ENCODE measurements at places on chromosomes 5 and 9. TPM values are rescaled to one million over a fixed set of nuclear protein-coding genes. Genes with fewer than 3 reads are reported as not detected.

DNA sequence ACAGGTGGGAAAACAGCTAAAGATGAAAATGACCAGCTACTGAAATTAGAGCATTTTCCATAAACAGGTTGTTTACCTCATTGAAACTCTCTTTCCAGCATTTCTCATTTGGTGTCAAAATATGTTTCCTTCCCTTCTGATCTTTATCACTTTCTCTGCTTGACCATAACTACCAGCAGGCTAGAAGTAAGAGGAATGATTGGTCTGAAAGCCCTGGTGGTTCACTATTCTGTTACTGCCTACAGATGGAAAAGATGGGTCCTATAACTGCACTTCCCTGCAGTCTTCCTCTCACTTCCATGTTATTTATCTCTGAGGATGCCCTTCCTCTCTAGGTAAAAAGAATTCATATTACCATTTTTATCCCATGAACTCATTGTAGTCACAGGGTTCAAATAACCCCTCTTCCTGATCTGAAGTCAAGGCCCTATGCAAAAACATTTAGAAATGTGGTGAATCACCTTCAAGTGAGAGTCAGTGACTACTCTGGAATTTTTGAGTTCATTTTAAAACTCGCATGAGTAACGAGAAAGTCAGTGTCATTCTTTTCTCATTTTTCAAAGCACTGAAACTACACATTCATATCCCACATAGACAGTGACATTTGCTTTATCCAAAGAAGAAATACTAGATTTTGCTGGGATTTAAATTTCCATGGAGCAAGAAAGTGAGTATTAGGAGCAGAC, 51.7 kb downstream of the ZNF474 start:
- peaks cover 14% of the 10 kb centered on the region for H3K4me1 ChIP-seq
- no peak overlapping the region for H3K4me3 ChIP-seq
- DNase-seq = no peak
- H3K27ac ChIP-seq = no peak overlapping the region
- no peaks in the 10 kb centered on the region for H3K36me3 ChIP-seq

DHFR gene
- 19.5 TPM for total RNA-seq

DNA sequence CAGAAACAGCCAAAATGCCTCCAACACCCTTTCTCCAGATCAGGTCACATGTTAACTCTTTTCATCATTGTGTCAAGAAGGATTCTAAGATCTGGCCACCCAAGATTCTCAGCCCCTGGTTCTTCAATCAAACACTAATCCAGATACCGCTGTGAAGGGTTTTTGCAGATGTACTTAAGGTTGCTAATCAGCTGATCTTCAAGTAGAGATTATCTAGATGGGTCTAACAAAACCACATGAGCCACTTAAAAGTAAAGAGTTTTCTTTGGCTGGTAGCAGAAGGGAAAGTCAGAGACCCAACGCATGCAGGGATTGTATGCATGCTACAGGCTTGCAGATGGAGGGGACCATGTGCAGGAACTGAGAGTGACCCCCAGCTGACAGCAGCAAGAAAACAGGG, 267.9 kb downstream of the CDK5RAP2 start:
- no peaks in the 10 kb centered on the region for H3K36me3 ChIP-seq
- H3K4me3 ChIP-seq = no peak overlapping the region
- no peak overlapping the region for H3K27ac ChIP-seq
- no peak for DNase-seq
- no peaks in the 10 kb centered on the region for H3K4me1 ChIP-seq
- H3K27me3 ChIP-seq = no peaks in the 10 kb centered on the region

DNA sequence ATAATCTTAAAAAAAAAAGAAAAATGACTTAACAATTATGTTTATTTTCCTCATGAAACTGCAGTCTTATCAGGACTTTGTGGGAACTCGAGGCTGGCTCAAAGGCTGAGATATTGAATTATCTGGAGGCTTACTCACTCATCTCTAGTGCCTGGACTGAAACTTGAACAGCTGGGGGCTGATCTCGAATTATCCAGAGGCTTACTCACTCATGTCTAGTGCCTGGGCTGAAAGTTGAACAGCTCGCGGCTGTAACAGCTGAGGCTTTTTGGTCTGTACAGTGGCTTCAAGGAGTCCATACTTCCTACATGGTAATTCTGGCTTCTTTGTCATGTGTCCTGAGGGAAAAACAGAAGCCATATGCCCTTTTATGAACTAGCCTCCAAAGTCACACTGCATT, 371.9 kb downstream of the CETN3 start:
- no peak for DNase-seq
- H3K27me3 ChIP-seq = no peaks in the 10 kb centered on the region
- no peak overlapping the region for H3K27ac ChIP-seq
- no peak overlapping the region for H3K4me3 ChIP-seq
- no peaks in the 10 kb centered on the region for H3K4me1 ChIP-seq
- no peaks in the 10 kb centered on the region for H3K36me3 ChIP-seq

SV2C gene
- 0.52 TPM for total RNA-seq

DNA sequence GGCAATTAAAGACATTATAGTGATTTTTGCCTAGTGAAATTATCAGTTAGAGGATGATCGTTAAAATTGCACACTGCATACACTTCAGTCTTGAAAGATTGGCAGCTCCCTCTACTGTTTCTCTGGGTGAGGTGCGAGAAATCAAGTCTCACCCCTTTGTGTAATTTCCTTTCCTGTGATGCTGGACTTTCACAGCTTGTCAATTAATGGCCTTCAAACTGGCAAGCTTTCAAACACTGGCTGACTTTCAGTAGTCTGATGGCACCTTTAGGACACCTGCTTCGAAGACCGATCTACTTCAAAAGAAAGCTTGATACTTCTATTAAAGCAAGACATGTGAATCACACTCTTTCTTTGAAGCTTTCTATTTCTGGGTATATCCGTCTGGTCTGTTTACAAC, 706.7 kb upstream of the PTPRD start:
- no peaks in the 10 kb centered on the region for H3K27me3 ChIP-seq
- no peaks in the 10 kb centered on the region for H3K4me1 ChIP-seq
- no peak overlapping the region for H3K27ac ChIP-seq

DNA sequence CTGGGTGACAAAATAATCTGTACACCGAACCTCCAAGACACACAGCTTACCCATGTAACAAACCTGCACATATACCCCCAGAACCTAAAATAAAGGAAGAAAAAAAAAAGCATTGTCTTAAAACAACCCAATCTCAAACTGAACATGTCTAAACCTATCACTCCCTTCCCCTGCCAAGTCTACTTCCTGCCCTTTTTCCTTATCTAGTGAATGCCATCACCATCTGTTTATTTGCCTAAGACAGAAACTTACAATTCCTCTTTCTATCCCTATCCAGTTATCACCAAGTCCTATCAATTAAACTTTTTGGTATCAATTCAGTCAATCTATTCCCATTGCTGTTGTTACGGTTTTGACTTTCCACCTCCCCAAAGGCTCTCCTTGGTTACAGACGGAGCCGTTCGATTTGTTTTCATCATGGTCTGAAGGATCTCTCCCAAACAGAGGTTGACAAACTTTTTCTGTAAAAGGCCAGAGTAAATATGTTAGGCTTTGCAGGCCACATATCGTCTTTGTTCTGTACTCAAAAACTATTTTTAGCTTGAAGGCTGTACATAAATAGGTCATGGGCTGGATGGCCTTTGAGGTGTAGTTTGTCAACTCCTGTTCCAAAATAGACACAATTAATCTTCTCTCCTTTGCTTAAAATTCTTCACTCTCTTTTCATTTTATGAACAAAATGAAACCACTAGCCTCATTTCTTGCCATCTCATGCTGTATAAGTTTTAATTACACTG, 12.1 kb downstream of the NOL8 start:
- no peak for DNase-seq
- no peak overlapping the region for H3K4me3 ChIP-seq
- peak overlapping the region; percentile 1 for H3K27ac ChIP-seq

MACIR gene
- total RNA-seq = 7.0 TPM

NCBP1 gene
- 28.7 TPM for total RNA-seq

ARID3C gene
- not detected for total RNA-seq

ANKRD34B gene
- total RNA-seq = 2.8 TPM

DNA sequence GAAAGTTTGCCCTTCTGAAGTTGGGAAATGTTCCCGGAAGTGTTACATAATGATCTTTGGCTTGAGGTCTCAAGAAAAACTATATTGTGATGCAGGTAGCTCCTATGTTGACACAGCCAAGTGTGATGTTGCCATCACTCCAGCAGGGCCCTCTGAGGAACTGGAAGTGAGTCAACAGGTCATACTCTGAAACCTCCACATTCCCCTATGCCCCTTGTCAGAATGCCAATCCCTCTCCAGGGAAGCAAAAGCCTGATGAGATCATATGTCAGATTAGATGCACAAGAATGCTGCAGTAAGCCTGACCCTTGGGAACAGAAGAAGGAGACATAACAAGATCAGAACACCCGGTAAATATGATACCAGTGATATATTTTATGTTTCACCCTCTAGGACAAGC, 66.8 kb upstream of the ITGA2 start:
- peaks cover 5% of the 10 kb centered on the region for H3K4me1 ChIP-seq
- H3K27me3 ChIP-seq = no peaks in the 10 kb centered on the region
- no peak overlapping the region for H3K27ac ChIP-seq
- H3K36me3 ChIP-seq = no peaks in the 10 kb centered on the region
- no peak overlapping the region for H3K4me3 ChIP-seq
- DNase-seq = peak; percentile 42

- H3K27ac ChIP-seq = no peak overlapping the region
- no peaks in the 10 kb centered on the region for H3K27me3 ChIP-seq
- H3K36me3 ChIP-seq = no peaks in the 10 kb centered on the region
- no peaks in the 10 kb centered on the region for H3K4me1 ChIP-seq
Observed at GRCh38 chr5:113253037-113253436, 181.8 kb downstream of the TSSK1B start.

PPIC gene
- 40.1 TPM for total RNA-seq

DNA sequence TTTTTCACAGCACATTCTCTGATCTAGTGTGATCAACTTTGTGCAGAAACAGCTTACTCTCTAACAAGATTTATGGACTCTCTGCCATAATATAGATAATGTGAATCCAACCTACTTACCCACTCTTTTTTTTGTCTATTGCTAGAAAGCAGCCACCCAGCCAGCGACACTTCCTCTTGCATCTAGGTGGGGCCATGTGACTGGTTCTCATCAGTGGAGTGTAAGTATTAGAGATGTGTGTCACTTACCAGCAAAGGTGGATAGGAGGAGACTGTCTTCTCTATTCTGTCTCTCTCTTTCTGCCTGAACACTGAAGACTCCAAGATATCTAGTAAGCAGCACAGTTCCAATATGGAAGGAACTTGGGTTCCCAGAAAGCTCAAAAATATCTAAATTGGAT, 174.8 kb downstream of the MCTP1 start:
- no peak overlapping the region for H3K4me3 ChIP-seq
- H3K27ac ChIP-seq = no peak overlapping the region
- no peaks in the 10 kb centered on the region for H3K36me3 ChIP-seq
- no peaks in the 10 kb centered on the region for H3K27me3 ChIP-seq
- DNase-seq = no peak

PCA3 gene
- total RNA-seq = not detected

NTNG2 gene
- 4.6 TPM for total RNA-seq

DNA sequence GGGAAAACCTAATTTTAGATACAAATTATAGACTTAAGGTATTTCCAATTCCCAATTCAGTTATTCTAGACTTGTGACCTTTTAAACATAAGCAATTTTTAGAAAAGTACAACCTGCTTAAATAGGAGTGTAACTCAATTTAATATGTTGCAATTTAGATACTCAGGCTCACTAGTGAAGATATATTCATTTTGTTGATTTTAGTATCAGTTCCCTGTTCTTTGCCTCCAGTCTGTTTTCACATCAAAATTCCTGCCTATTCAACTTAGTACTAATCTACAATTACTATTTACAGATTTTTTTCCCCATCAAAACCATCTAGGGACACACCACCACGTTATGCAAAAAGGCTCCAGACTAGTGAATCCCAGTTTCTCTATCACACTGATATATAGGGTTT, 30.4 kb downstream of the PWWP2A start:
- H3K4me1 ChIP-seq = no peaks in the 10 kb centered on the region
- no peak overlapping the region for H3K4me3 ChIP-seq
- H3K27me3 ChIP-seq = no peaks in the 10 kb centered on the region
- no peak for DNase-seq
- H3K27ac ChIP-seq = no peak overlapping the region

DNA sequence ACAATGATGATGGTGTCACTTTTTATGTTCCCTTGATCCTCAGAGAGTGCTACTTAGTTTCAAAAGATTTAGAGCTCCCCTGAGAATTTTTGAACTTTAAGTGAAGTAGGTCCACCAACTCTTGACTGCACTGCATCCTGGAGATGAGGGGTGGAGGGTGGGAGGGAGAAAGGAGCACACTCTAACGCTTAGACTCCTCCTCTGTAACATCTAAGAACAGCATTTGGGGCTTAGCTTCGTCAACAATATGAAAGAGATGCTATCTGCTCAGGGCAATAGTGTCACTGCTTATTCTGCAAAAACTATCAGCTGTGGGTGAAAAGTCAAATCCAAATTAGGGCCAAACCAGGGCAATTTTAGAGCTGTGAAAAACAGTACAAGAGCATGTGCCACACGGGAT, 242.8 kb upstream of the EFNA5 start:
- no peak overlapping the region for H3K4me3 ChIP-seq
- no peaks in the 10 kb centered on the region for H3K4me1 ChIP-seq
- H3K27ac ChIP-seq = no peak overlapping the region
- no peak for DNase-seq
- H3K36me3 ChIP-seq = no peaks in the 10 kb centered on the region
- no peaks in the 10 kb centered on the region for H3K27me3 ChIP-seq

TPM2 gene
- total RNA-seq = 145 TPM

ASPN gene
- 27.5 TPM for total RNA-seq

DNA sequence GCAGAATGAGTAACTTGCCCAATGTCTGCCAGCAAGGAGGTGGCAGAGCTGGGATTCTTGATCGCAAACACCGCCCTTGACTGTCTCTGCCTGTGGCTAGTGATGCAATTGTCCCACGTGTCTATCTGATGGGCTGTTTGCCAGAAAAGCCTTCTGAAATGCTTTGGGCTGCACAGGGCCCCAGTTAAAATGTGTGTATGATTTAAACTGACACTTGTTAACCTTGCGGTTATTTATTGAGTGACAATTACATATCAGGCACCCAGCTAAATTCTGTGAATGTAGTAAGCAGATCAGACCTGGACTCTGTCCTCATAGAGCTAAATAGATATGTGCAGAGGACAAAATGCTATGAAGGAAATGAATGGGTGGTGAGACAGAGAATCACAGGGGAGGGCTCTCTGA, 11.6 kb upstream of the IL12B start:
- DNase-seq = peak; percentile 32
- H3K4me1 ChIP-seq = no peaks in the 10 kb centered on the region
- no peak overlapping the region for H3K27ac ChIP-seq

TNFSF8 gene
- 4.8 TPM for total RNA-seq

ACSL6 gene
- total RNA-seq = 1.1 TPM

FGD3 gene
- total RNA-seq = 17.2 TPM

FOXD4L6 gene
- total RNA-seq = not detected

ADAMTSL2 gene
- 17.3 TPM for total RNA-seq

TSLP gene
- total RNA-seq = 1.6 TPM

DNA sequence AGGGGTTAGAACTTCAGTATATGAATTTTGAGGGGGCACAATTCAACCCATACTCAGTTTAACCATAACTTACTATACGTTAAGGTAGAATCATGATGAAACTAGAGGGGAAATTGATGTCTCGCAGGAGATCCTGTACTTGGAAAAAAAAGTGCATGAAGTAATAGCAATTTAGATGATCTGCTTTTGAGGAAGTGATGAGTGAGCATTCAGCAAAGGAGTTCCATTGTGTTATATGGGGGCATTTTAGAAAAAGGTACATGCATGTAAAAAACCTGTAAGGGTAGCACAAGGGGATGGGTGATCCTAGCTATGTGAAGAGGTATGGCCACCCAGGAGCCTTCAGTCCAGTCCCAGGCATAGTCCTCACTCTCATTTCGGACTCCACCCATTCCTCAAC, 14.8 kb upstream of the TMC1 start:
- H3K36me3 ChIP-seq = no peaks in the 10 kb centered on the region
- no peaks in the 10 kb centered on the region for H3K4me1 ChIP-seq
- H3K27me3 ChIP-seq = no peaks in the 10 kb centered on the region

Data from left lung (tissue), 14 donors.